ENCODE measurements at places on chromosomes 6 and 20.

DNA sequence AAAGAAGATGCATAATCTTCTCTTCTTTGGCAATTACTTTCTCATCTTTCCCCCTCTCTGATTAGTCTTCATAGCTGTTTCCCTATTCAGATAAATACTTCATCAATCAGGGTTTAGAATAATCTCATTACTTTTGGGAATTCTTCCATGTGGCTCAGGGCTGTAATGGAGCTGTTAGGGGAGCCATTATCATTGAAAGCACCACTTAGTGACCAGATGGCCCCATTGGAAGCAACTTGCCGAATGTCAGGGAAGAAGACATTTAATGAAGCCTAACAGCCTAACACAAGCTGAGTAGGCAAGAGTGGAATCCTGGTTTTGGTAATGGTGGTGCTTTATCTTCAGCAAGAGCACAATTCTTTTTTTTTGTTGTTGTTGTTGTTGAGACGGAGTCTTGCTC is 45.0 kb downstream of the TIAM2 start:
- DNase-seq = no peak

GRCh38 chr20:5069141-5069806 is 50.5 kb downstream of the PCNA start:
- DNase-seq = no peak

DNA sequence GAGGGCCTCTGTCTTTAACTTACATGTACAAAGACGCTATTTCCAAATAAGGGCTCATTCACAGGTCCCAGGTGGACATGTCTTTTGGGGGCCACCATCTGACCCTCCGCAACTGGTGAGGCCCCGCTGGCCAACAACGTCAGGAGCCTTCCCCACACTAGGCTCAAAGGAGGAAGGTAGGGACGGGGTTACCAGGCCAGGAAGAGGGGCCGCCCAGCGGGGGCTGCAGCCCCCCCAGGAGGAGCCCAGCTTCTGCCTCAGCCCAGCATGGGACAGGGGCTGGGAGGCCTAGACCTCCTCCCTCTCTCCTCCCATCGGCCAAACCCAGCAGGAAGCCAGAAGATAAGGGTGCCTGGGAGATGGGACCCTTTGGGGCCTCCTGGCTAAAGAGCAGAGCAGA is 142.7 kb downstream of the TAF4 start:
- no peak for DNase-seq

DNA sequence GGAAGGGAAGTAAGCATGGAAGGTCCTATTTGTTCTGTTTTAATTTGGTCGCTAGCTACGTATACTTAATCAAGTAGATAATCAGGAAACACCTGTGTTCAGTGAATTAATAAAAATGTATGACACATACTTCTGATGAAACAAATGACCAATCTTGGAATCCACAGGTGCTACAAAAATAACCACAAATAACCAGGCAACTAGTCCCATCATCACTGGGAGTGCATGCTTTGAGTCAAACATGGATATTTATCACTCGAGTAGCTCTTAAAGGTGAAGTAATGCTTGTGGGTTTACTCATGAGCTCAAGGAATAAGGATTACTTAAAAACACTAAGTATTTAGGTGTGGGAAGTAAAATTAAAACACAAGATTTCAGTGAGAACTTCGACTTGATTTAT is 285.6 kb upstream of the ID4 start:
- no peak for DNase-seq

DNA sequence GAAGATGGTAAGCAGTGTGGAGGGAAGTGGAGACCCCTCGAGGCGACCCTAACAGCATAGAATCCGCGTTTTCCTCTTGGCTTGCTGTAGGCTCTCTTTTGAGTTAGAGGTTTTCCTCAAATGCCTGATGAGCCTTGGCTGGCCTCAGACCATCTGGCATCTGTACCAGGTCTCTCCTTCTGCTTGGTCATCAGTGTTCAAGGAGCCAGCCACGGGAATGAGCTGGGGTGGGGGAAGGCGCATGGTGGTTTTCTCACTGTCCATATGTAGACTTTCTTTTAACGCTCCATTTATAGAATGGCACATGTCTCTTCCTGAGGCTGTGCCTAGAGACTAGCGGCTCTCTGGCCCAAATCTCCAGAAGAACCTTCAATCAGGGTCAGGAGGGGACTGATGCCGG is 8.1 kb upstream of the GUCA1A start:
- no peak for DNase-seq

DNA sequence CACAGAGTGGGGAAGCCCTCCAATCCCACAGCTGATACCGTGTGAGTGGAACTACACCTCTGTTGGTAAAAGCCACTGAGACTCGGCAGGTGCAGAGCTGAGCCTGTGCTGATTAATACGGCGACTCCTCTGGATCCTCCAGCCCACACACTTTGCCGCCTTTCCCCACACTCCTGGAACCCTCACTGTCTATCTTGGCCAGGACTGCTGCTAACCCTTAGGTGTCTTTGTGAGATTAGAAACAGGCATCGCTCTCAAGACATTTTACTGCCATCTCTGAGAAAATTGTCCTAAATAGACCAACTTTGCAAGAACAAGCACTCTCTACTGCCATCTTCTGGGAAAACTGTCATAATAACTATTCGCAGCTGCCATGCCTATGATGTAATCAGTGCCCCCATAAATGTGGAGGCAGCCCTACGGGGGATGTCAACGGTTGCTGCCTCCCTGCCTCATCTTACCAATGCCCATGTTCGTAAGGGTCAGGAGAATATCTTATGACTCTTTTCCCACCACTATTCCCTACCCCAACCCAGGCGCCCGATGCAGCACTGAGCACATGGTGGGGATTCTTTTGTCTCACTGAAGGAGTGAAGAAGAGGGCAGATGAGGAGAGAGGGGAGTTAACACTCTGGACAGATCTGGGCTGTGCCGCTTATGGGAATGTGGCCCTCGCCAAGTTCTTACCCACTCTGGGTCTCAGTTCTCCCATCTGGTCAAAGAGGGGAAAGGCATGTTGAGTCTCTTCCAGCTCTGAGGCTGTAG is 26.1 kb upstream of the KCNB1 start:
- no peak for DNase-seq

- no peak for DNase-seq
Measured at GRCh38 chr20:53262365-53262764, 290.2 kb downstream of the TSHZ2 start.

DNA sequence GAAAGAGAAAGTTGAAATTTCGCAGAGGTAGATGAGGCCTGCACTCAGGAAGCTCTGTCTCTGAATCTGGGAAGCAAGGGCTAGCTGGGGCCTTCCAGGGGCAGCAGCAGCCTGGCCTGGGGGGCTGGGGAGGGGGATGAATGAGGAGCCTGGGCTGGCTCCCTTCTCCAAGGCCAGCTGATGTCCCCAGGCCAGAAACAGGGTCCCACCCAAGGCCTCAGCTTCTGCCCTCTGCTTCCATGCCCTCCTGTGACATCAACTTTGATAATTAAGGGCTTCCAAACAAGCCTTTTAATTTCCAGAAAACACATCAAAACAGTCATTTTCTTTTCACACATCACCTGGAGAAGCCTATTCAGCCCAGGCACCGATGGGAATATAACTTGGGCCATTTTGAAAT is 15.4 kb downstream of the TFAP2A start:
- DNase-seq = no peak

DNA sequence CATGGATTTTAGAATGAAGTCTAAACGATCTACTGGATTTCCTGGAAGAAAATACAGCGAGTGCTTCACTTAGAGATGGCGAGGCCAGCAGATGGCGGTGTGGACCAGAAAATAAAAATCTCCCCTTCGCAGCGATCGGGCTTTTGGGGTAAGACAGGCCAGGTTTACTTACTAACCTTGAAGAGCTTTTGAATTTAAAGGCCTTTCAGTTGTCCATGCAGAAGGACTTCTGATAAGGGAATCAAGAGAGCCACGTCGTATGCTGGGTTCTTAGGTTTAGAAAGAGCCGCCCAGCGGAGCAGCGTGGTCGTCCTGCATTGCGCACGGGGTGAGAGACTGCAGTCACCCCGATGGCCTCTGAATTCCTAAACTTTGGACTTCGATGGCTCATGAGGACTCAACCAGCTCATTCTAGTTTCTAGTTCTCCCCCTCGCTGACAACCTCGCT is 125.2 kb upstream of the RALGAPA2 start:
- peak; percentile 63 for DNase-seq

- peak; percentile 10 for DNase-seq
Measured at GRCh38 chr6:44431118-44431725, 43.7 kb downstream of the CDC5L start.

GRCh38 chr6:43993881-43994523 is 133.2 kb downstream of the MRPL14 start:
- no peak for DNase-seq
